ENCODE measurements at places on chromosomes 1 and 21. TPM values are rescaled to one million over a fixed set of nuclear protein-coding genes. Genes with fewer than 3 reads are reported as not detected.
A peak's percentile ranks its signal among the peaks of the same experiment; 100 is the strongest.

- DNase-seq, result no peak
These were observed 103.0 kb downstream of the ZMYM4 start for GRCh38 chr1:35371506-35371905.

The SPATA6 gene
- 42.8 TPM for total RNA-seq

- DNase-seq, result no peak
These were observed 151.0 kb downstream of the GRIK1 start for GRCh38 chr21:29788752-29789151.

The C1QTNF12 gene
- total RNA-seq, result 4.1 TPM

The OPRD1 gene
- total RNA-seq, result 16.1 TPM

- no peak for DNase-seq
These were observed 66.8 kb downstream of the VPS13D start for GRCh38 chr1:12296623-12297022.

The RHBG gene
- total RNA-seq, result not detected

The ELAVL4 gene
- 116 TPM for total RNA-seq

DNA sequence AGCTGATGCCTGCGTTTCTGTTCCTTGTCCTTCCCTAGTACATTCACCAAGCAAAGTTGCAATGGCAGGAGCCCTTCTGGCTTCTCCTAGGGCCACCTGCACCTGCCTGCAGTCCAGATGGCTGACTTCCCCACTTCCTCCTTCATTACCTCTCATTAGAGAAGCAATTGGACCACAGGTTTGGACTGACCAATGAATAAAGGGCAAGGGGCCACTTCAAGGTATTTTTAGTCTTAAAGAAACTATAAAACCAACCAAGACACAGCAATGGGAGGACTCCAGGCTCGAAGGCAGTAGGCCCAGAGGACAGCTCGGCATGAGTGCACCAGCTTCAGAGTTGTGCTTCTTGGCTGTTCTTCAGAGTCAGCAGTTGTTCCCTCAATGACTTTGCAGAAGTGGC is 60.8 kb upstream of the ROR1 start:
- DNase-seq, result no peak

The CELF3 gene
- 87.6 TPM for total RNA-seq

DNA sequence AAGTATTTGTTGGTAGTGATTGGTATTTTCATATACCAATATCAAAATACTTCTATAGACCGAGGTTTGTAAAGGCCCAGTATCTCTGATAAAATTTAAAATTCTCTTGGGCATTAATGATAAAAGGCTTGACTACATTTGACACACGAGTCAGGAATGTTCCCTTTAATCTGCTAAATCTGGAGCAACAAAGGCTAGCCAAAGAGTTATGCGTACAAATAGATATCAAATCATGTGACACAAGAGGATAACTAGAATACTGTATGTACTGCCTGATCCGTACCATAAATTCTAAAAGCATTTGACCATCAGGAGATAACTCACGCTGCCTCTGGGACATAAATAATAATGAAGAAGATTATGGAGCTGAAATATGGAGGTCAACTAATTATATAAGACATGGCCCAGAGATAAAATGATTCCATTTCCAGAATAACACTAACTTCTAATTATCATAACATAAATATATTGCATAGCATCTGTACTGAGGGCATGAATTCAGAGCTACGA is 64.2 kb upstream of the SH3GLB1 start:
- no peak for DNase-seq

- no peak for DNase-seq
These were observed 452.9 kb upstream of the BEND5 start for GRCh38 chr1:49229555-49229954.

GRCh38 chr1:117094841-117095604 is 26.5 kb downstream of the TRIM45 start:
- no peak for DNase-seq

The TBX15 gene
- total RNA-seq, result 0.86 TPM

- DNase-seq, result no peak
These were observed 3.8 kb upstream of the CA6 start for GRCh38 chr1:8941906-8942305.

- no peak for DNase-seq
These were observed 3.5 kb downstream of the TRIM33 start for GRCh38 chr1:114507513-114507912.

DNA sequence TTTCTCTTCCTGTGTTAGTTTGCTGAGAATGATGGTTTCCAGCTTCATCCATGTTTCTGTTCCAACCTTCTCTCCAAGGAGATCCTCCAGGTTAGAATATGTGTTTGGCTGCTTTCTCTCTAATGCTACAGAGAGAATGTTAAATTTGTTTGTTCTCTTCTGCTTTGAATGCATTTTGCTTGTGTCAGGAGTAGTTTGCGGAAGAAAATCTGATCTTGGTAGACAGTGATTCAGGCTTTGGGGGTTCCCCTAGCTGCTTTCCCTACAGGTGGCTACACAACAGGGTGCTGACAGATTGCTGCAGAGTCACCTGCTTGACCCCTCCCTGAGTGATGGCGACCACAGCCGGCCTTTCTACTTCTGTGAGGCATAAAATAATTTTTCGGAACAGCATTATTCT is 41.8 kb downstream of the MACO1 start:
- DNase-seq, result no peak

The CATSPERE gene
- total RNA-seq, result 2.5 TPM

DNA sequence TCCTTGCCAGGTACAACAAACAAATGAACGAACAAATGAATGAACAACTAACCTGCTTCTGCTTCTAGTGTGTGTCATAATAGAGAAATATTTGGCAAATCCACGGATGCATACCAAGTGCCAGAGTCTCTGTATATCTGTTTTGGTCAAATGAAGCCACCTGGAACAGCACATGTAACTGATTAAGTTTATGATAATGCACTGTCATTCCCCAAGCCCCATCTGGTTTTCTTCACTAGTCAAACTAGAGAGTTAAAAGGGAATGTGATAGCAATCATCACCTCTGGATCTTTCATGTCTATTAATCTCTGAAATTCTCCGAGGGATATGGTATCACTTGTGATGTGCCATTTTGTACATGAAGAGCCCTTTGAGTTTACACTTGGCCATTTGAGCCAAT is 21.0 kb upstream of the SCAF4 start:
- DNase-seq, result no peak

DNA sequence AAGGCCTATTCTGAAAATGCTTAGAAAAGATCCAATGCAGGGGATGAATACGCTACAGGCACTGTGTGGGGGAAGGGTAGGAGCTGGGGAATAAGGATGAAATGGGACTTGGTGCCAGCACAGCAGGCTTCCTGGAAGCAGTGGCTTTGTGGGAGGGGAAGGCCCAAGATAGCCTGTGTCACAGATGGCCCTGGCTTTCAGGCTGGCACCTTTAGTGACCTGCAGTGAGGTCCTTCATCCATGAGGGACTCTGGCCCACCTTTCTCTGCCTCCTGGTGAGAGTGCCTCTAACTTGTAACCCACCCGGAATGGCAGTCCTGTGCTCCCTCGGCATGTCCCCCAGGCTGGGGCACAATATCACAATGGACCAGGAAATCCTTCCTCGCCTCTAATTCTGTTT is 919 bp downstream of the CHI3L1 start:
- peak; percentile 29 for DNase-seq

DNA sequence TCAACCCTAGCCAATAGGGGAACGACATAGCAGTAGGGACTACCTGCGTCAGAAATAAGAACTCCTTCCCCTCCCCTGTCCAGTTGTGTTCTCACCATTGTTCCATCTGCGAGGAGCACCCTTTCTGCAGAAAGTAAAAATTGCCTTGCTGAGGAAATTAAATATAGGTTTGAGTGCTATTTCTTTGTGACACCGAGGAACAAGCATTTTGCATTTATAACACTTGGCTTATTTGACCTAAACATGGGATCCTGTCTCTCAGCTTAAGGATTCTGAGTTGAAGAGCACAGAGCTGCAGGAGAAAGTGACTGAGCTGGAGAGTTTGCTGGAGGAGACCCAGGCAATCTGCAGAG is 10.7 kb upstream of the SH3BGRL3 start:
- no peak for DNase-seq

The CD101 gene
- total RNA-seq, result 7.3 TPM

The SLAMF8 gene
- total RNA-seq, result 2.0 TPM

GRCh38 chr1:226737819-226738420 is 1.2 kb downstream of the ITPKB start:
- no peak for DNase-seq

- no peak for DNase-seq
These were observed 84.9 kb downstream of the PIGK start for GRCh38 chr1:77134359-77134758.

The FGR gene
- total RNA-seq, result 9.0 TPM

The S100A7 gene
- not detected for total RNA-seq

- DNase-seq, result peak; percentile 24
These were observed 14.1 kb downstream of the TMEM53 start for GRCh38 chr1:44660176-44660575.

DNA sequence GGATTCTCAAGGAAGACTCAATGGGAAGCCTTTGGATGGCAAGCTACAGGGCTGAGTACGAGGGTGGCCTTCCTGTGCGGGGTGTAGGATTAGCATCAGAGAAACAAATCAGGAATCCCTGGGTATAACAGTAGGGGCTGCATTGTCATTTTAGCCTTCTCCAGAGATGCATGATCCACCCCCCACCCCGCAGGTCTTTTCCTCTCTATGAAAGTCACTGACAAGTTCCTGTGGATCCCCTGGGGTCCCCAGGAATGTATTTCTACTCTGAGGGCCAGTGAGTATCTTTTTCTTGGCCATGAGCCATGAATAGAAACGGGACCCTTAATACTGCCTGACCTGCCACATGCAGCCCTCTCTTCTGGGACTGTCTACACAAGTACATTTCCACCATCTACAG is 473.0 kb upstream of the VAMP3 start:
- DNase-seq, result no peak

GRCh38 chr1:74508449-74508848 is 4.0 kb downstream of the LRRC53 start:
- DNase-seq, result no peak

The TACSTD2 gene
- not detected for total RNA-seq

The OSCP1 gene
- total RNA-seq, result 23.5 TPM

- DNase-seq, result no peak
These were observed 22.2 kb upstream of the KPRP start for GRCh38 chr1:152735648-152736047.

The TEX38 gene
- not detected for total RNA-seq

DNA sequence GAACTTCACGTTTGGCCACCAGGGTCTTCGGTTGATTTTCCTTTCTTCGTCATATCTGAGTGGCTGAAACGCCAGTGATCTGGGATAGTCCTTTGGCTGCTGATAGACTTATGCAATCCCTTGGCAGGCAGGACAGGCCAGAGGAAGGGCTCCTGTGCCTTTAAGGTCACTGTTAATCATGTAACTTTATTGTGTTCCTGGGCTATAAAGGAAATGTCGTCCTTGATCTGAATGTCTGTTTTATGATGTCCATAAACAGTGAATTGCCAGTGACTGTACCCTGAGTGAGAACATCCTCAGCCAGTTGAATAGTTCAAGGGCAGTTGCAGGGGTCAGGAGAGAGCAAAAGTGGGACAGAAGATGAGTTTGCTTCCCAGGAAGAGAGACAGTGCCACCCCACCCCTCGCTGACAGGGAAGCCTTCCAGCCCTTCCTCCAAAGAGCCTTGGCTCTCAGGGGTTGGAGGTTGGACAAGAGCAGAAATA is 68.0 kb downstream of the PDE9A start:
- DNase-seq, result no peak

DNA sequence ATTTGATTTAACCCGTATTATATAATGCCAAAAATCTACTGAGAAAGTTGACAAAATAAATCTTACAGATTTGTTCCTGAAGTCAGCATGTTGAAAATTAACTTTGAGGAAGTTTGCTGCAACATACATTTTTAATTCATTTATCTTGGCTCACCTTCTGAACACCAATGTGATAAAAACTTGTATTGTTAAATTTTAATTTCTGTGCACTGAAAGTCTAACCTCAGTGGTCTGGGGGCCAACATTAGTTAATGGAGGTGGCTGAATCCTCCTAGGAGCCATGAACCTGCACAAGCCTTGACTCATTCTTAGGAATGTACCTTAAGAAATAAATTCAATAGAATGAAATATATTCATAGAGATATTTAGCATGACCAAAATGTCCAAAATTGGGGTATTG is 95.3 kb downstream of the ADSS2 start:
- DNase-seq, result no peak

DNA sequence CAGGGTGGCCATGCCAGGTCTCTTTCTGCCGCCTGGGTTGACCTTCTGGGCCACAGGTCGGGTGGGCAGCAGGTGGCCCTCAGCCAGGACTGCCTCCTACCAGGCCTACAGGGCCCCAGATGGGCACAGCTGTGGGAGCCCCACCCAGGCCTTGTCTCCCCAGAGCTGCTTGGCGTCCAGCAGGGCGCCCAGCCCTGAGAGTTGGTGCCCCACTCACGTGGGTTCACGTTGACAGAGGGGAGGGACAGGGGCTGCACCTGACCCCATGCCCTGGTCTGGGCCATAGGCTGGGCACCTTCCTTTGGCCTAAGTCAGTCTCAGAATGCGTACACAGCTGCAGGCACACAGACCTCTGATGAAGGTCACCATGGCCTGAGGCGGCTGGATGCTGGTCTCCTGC is 16.7 kb downstream of the PRDM16 start:
- no peak for DNase-seq

- DNase-seq, result no peak
These were observed 10.9 kb downstream of the LRP8 start for GRCh38 chr1:53316766-53317581.

DNA sequence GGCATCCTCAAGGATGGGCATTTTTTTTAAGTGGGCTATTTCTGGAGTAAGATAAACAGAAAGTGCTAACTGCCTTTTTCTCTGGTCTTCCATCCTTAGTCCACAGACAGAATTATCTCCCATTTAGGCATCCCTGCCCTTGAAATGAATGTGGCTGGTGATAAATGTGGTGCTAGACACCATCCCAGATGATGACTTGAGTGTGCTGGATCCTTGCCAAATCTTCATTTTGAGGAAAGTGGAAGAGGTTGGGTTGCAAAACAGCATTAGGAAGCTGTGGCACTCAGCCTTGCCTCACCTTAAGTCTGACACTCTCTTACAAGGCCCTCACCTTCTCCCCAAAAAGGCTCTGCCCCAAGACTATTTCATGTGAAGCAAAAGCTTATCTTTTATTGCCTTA is 19.2 kb downstream of the MAB21L3 start:
- DNase-seq, result no peak

The FBLIM1 gene
- 3.1 TPM for total RNA-seq

- DNase-seq, result no peak
These were observed 9.1 kb upstream of the MACF1 start for GRCh38 chr1:39195166-39196111.

Measured in dorsolateral prefrontal cortex (tissue), 122 donors.